ENCODE measurements at places on chromosomes 1 and 21.

- peak; percentile 78 for DNase-seq
These were observed at the start of gene ANKRD35 for GRCh38 chr1:145885738-145886287. ANKRD35 (minus strand) TSS chr1:145885866; CDS start chr1:145885758, 108 bp downstream.

DNA sequence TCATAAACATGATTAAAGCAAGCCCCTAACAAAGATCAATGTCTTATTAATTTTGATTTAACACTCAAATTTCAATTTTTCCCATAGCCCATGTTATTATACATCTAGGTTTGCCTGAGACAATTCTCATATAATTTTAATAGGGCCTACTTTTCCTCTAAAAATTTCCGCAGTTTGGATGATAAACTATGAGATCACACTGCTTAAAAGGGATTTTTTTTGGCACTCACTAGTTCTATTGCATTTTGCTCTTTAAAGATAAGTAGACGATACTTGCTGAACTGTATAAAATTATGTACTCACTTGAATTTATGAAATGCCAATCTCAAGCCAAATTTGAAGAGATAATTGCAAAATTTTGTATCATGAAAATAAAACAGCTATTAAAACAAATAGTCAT lies 480.4 kb upstream of the ZRANB2 start:
- DNase-seq = no peak

GRCh38 chr1:213985209-213986019 lies 2.4 kb upstream of the PROX1 start:
- no peak for DNase-seq

GRCh38 chr1:35441926-35442579 lies 115.2 kb downstream of the KIAA0319L start:
- no peak for DNase-seq

DNA sequence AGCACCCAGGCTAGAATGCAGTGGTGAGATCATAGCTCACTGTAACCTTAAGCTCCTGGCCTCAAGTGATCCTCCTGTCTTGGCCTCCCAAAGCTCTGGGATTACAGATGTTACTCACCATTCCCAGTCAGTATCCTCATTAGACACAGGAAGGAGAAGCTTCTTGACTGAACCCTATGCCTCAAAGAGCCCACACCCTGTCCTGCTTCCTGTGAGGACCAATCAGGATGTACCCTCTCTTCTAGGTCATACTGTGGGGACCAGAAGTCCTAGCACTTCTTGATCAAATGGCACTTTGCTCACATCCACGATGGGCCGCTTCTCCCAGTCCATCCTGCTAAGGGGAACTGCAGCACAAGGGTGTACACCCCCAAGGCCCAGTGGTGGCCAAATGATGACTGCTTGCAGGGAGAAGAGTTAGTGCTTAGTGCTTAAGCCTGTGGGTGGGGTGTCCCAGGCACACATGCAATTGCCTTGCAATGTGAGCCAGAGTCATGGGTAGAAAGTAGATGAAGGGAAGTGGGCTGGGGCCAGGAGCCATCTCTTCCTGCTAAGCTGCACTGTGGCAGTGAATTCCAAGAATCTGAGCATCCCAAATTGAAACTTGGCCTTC lies 9.8 kb downstream of the CD34 start:
- DNase-seq = no peak

GRCh38 chr1:173213665-173214064 lies 6.5 kb upstream of the TNFSF4 start:
- DNase-seq = no peak

DNA sequence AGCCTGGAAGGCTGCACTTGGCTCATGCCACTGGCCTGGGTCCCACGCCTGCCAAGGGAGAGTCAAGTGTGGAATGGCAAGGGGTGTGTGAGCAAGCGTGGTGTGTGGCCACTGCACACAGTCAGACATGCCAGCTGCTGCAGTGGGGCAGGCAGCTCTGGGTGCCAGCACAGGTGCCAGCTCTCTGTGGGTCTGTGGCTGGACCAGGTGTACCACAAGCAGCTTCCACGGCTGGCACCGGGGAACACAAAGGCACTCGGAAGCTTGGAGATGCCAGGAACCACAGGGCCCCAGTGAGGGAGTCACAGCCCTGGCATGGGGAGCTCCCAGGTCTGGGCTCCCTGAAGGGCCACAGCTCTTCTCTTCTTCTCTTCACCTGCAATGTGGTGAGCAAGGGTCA lies 34.8 kb downstream of the ACTL8 start:
- DNase-seq = no peak

DNA sequence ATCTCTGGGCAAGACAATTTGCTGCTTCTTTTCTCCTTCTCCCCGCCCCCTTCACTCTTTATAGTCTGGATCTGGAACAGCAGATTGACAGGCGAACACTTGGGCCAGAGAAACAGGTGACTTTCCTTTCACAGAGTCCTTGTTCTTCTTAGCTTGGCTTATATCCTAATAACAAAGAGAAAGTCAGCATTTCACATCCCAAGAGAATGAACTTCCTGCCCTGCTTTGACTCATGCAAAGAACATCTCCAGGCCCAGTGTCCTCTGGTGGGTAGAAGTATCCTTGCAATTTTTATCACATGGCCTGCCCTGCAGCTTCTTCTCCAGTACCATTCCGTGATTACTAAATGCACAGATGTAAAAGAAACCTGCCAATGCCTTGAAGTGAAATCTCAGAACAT lies 764.4 kb downstream of the ADGRL2 start:
- DNase-seq = no peak

GRCh38 chr21:28949318-28949717 lies 43.4 kb downstream of the LTN1 start:
- DNase-seq = no peak

DNA sequence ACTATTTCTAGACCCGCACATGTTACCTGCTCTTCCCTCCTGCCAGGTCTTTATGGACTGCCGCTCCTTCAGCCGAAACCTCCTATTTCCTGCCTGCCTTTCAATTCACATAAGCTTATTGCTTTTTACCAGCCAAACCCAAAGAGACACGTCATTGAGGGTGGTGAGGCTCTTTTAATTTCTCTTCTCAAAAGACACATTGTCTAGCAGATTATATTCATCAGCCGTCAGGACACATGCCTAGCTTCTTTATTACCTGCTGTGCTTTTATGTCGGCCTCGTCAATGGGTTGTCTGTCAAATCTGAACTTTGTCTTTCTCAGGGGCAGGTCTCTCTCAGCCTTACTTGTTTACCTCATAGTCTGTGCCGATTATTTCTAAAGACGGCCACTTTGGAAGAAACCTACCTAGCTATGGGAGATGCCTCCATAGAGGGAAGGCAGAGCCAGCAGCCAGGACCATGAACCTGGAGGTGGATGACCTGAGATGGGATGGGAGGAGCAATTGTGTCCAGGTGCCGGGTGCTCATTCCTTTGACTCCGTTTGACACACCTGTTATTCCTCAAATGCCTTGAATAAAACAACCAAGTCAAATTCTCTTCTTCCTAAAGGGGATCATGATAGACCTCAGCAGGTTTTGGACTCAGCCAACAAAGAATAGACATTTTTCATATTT lies 42.0 kb downstream of the ZBTB18 start:
- no peak for DNase-seq

DNA sequence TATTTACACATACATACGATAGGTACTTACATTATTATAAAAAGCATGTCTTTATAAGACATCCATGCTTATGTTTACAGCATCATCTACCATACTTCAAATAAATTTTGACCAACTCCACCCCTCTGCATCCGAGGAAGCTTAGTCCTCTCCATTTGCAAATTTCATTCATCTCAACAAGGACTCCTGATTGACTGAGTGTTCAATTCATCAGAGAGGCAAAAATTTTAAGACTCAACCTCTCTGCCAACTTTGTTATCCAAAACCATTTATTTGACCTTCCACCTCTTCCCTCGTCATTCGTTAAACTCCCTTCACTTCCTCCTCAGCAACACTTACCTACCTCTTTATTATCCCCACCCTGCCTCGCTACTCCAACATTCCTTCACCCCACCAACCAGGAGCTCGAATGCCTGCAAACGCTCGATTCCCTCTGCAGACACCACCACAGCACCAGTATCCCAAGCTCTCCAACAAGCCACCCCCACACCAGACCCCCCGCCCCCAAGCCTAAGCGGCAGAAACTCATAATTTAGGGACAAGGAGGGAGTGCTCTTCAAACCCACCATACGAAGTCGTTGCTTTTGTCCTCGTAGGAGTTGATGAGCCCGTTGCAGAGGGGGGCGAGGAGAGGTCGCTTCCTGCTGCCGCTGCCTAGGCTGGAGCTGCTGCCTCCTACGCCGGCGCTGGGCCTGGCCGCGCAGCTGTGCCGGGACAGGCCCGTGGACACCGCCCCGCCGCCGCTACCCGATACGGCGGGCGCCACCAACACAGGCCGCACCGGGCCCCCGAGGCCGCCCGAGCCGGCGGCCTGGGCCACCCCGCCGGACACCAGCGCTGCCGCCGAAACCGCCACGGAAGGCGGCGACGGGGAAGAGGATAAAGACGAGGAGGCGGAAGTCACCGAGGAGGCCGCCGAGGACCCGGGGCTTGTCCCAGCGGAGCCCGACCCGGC lies 803 bp downstream of the COP1 start:
- no peak for DNase-seq

GRCh38 chr1:89897347-89898133 lies 76.7 kb downstream of the LRRC8D start:
- DNase-seq = no peak

- no peak for DNase-seq
These were observed 105.0 kb downstream of the FNBP1L start for GRCh38 chr1:93552741-93553455.

GRCh38 chr1:19411612-19412011 lies 73.7 kb downstream of the CAPZB start:
- no peak for DNase-seq

DNA sequence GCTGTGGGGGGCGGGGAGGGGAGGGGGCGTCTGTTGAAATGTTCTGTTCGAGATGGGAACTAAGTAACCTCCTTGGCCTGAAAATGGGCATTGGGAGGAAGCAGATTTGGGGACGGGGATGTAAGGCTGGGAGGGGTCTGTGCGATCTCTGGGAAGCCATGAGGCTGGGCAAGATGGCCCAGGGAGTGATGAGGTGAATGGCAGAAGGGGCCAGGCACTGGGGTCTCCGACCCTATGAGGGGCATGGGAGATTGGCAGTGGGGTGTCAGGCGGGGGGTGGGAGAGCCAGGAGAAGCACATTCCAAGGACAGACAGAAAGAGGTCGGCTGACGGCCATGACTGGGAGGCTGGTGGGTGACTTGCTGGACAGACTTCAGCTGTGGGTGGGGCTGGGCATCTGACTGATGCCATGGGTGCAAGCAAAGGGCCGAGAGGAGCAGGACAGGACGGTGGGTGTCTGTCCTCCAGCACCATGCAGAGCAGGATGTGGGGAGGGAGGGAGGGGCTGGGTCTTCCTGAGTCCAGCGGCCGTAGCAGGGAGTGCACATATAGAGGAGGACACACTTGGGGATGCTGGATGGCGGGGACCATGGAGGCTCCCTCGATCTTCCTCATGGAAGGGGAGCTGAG lies 30.0 kb upstream of the COL18A1 start:
- no peak for DNase-seq
